PC-9 (cell line): ENCODE measurements at places on chromosomes 2 and 18. TPM values are rescaled to one million over a fixed set of nuclear protein-coding genes. Genes with fewer than 3 reads are reported as not detected.

DNA sequence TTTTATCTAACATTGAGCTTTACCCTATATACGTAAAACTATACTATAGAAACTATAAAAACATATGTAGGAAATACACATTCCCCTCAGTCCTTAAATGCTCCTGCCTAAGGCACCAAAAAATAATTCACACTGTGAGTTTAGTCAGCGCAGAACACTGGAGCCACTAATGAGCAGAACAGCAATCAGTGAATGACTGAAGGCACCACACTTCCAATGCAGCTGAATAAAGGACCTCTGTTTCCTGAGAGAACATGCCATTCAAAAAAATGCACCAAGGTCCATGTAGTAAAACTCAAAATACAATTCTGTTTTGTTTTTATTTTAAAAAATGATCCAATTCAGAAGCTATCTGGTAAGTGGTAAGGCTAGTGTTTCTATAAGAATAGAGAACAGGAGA is 1280.6 kb upstream of the NRXN1 start:
- no peaks in the 10 kb centered on the region for H3K36me3 ChIP-seq
- DNase-seq = no peak
- no peaks in the 10 kb centered on the region for H3K27me3 ChIP-seq
- H3K27ac ChIP-seq = no peak overlapping the region
- H3K4me1 ChIP-seq = no peaks in the 10 kb centered on the region

- no peak for DNase-seq
- H3K4me1 ChIP-seq = no peaks in the 10 kb centered on the region
- H3K27me3 ChIP-seq = peaks cover 31% of the 10 kb centered on the region; the same call in 1 of the 2 replicates
- H3K4me3 ChIP-seq = no peak overlapping the region
- H3K36me3 ChIP-seq = no peaks in the 10 kb centered on the region
- no peak overlapping the region for H3K27ac ChIP-seq
Measured at GRCh38 chr2:120969613-120970355, 234.1 kb downstream of the GLI2 start.

DNA sequence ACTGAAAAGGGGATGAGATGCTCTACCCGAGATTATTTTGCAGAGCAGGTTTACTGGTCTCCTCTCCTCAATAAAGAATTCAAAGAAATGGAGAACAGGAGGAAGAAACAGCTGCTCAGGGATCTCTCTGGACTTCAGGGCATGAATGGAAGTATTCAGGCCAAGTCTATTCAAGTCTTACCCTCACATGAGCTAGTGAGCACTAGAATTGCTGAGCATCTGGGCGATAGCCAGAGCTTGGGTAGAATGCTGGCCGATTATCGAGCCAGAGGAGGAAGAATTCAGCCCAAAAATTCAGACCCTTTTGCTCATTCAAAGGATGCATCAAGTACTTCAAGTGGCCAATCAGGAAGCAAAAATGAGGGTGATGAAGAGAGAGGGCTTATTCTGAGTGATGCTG is 60.0 kb downstream of the PIKFYVE start:
- DNase-seq = no peak
- no peak overlapping the region for H3K4me3 ChIP-seq
- no peaks in the 10 kb centered on the region for H3K27me3 ChIP-seq
- no peaks in the 10 kb centered on the region; the same call in 1 of the 2 replicates for H3K36me3 ChIP-seq
- H3K4me1 ChIP-seq = no peaks in the 10 kb centered on the region

- peaks cover 12% of the 10 kb centered on the region for H3K27me3 ChIP-seq
- no peak overlapping the region for H3K27ac ChIP-seq
Measured at GRCh38 chr2:176247859-176248258, 21.4 kb upstream of the MTX2 start.

DNA sequence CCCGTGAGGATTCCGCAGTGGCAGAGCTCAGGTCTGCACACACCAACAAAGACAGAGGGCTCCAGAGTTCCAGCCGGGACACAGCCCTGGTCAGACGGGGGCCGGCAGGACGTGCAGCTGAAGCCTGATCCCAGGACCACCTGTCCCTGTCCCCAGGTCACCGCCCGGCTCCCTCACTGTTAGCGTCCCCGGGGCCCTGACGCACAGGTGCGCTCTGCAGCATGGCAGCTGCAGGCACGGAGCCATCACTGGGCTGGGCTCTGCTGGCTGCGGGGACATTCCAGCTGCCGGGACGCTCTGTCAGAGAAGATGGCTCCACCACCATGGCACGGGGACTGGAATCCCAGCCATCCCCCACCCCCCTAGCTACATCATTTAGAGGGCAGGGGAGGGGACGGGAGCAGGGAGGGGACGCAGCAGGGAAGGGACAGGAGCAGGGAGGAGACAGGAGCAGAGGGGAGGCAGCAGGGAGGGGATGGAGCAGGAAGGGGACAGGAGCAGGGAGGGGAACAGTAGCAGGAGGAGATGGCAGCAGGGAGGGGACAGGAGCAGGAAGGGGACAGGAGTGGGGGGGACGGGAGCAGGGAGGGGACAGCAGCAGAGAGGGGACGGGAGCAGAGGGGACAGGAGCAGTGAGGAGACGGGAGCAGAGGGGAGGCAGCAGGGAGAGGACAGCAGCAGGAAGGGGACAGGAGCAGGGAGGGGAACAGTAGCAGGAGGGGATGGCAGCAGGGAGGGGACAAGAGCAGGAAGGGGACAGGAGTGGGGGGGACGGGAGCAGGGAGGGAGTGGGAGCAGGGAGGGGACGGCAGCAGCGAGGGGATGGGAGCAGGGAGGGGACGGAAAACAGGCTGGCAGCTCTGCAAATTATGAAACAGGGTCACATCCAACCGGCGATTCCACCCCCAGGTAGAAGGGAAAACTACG is 39.8 kb downstream of the SLC66A2 start:
- H3K4me1 ChIP-seq = no peaks in the 10 kb centered on the region
- no peak overlapping the region for H3K27ac ChIP-seq
- DNase-seq = no peak
- H3K36me3 ChIP-seq = no peaks in the 10 kb centered on the region

- peak; percentile 88 for DNase-seq
- peak overlapping the region; percentile 54 for H3K27ac ChIP-seq
- peaks cover 38% of the 10 kb centered on the region for H3K4me1 ChIP-seq
- peak overlapping the region; percentile 33; the same call in 1 of the 2 replicates for H3K4me3 ChIP-seq
Measured at GRCh38 chr2:235553696-235554100, 59.9 kb downstream of the AGAP1 start.

- no peak overlapping the region for H3K27ac ChIP-seq
- no peaks in the 10 kb centered on the region for H3K36me3 ChIP-seq
- peaks cover 96% of the 10 kb centered on the region for H3K27me3 ChIP-seq
- H3K4me3 ChIP-seq = no peak overlapping the region
Measured at GRCh38 chr18:13451213-13451540, 232.6 kb downstream of the LDLRAD4 start.

- no peaks in the 10 kb centered on the region for H3K4me1 ChIP-seq
- peak; percentile 5 for DNase-seq
- no peaks in the 10 kb centered on the region for H3K36me3 ChIP-seq
- no peak overlapping the region for H3K27ac ChIP-seq
Measured at GRCh38 chr2:100365434-100365833, 43.1 kb upstream of the LONRF2 start.

- peaks cover 16% of the 10 kb centered on the region for H3K4me1 ChIP-seq
- no peak for DNase-seq
- no peak overlapping the region for H3K27ac ChIP-seq
- H3K36me3 ChIP-seq = 0 out of 2 replicates have a peak, but pooled peaks cover 10% of the 10 kb centered on the region
Measured at GRCh38 chr18:47151439-47151838, 1.1 kb upstream of the HDHD2 start.

- H3K36me3 ChIP-seq = no peaks in the 10 kb centered on the region
- peak; percentile 33 for DNase-seq
- H3K4me1 ChIP-seq = peaks cover 61% of the 10 kb centered on the region
- peak overlapping the region; percentile 91 for H3K27ac ChIP-seq
- no peaks in the 10 kb centered on the region for H3K27me3 ChIP-seq
- H3K4me3 ChIP-seq = no peak overlapping the region
Measured at GRCh38 chr2:191171708-191172355, 21.0 kb upstream of the STAT4 start.

DNA sequence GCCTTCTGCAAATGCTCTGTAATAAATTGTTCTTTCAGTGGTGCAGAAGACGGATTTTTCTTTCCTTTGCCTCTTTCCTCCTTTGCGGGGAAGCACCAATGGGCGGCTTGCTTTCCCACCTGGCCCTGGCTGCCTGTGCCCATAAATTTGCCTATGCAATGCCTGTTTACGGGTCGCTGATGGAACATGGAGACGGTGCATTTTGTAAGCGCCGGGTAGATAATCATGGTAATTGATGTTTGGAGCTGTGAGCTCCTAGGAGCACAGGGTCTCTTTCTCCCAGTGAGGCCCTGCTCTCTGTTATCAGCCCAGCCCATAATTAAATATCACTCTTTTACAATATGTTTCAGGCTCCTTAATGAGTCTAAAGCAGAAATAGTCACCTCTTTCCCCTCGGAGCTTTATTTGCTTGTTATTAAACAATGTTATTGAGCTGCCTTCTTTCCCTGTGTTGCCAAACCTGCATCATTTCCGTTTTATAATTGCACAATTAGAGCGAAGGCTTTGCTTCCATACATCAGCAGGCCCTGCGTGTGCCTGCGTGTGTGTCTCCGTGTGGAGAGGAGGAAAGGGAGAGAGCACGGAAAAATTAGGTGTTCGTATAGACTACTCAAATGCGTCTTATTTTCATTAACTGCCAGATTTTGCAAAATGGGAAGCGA is 437.4 kb upstream of the POU3F3 start:
- H3K4me1 ChIP-seq = no peaks in the 10 kb centered on the region
- no peak overlapping the region for H3K4me3 ChIP-seq
- H3K27ac ChIP-seq = no peak overlapping the region

DNA sequence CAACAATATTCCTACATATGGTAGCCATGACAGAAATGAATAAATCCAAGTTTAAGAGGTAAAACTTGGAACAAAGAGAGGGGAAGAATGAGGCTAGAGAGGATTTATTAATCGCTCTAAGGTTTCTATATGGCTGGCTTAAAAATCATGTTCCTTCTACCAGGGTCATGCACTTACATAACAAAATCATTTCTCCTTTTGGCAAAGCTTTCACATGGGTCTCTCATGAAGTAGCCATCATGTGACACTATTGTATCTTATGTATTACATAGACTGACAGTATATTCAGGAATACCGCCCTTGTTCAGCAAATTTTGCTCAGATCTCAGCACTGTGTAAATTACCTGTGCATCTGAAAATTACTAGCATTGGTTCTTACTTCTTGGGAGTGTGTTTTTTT is 1554.5 kb upstream of the SLC39A10 start:
- no peaks in the 10 kb centered on the region for H3K36me3 ChIP-seq
- no peaks in the 10 kb centered on the region for H3K4me1 ChIP-seq
- no peak for DNase-seq
- no peak overlapping the region for H3K4me3 ChIP-seq
- H3K27me3 ChIP-seq = no peaks in the 10 kb centered on the region
- H3K27ac ChIP-seq = no peak overlapping the region

DNA sequence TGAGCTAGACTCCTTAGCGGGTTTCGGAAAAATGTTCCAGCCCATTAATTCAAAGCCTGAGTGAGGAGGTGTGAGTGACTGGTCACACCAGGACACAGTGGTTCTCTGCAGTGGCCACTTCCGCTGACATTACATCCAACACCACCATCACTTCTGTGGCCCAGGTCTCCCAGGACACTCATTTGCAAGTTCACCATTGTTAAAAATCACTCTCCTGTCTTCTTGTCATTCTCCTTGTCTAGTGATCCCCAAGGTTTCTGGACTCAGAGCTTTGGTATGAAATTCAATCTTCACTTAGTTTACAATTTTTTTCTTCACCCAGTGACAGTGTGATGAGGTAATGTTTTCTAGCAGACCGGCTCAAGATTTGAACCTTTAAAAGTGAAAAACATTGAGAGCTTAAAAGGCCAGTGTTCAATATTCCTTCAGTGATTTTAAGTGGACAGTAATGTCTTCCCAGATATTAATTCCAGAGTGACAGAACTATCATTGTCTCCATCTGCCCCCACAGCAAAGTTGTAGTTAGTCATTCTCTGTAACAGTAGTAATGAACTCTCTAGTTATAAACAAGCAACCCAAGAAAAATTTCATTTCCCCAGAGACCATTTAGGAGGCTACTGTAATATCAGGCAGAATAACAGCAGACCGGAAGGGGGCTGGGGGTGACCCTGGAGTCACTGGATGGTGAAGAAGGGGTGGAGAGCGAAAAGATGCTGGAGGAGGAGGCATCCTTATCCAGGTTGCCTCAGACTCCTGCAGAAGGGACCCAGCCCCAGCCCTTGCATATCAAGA is 164.9 kb downstream of the GFPT1 start:
- H3K4me3 ChIP-seq = no peak overlapping the region
- H3K27ac ChIP-seq = no peak overlapping the region
- H3K27me3 ChIP-seq = no peaks in the 10 kb centered on the region
- no peak for DNase-seq

GRCh38 chr2:171763602-171764001 is 76.3 kb downstream of the DYNC1I2 start:
- H3K4me3 ChIP-seq = no peak overlapping the region
- no peaks in the 10 kb centered on the region for H3K27me3 ChIP-seq
- H3K27ac ChIP-seq = no peak overlapping the region
- peaks cover 2% of the 10 kb centered on the region; the same call in 1 of the 2 replicates for H3K36me3 ChIP-seq

GRCh38 chr18:74476140-74476539 is 19.0 kb upstream of the DIPK1C start:
- peaks cover 62% of the 10 kb centered on the region for H3K27me3 ChIP-seq
- H3K36me3 ChIP-seq = no peaks in the 10 kb centered on the region
- H3K27ac ChIP-seq = no peak overlapping the region
- no peak overlapping the region for H3K4me3 ChIP-seq

DNA sequence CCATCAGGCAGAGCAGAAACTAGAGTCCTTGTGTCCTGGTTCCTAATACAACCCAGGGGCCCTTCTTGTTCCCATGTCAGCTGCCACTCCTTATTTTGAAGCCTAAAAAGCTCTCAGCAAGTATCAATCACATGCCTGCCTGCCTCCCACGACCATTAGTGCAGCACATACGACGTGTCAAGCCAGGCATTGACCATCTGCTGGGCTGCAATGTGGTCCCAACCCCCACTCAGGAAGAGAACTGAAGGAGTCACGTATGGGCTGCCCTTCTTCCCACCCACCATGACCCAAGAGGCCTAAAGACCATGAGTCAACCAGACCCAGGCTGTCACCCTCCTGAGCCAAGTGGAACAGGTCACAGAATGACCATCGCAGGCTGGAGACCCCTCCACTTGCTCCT is 98.8 kb downstream of the KLHL29 start:
- DNase-seq = no peak
- H3K4me3 ChIP-seq = no peak overlapping the region
- H3K4me1 ChIP-seq = peaks cover 19% of the 10 kb centered on the region
- H3K27ac ChIP-seq = no peak overlapping the region

GRCh38 chr2:20061476-20061875 is 10.0 kb upstream of the LAPTM4A start:
- no peak overlapping the region for H3K27ac ChIP-seq
- peaks cover 22% of the 10 kb centered on the region for H3K4me1 ChIP-seq
- H3K27me3 ChIP-seq = no peaks in the 10 kb centered on the region
- H3K4me3 ChIP-seq = no peak overlapping the region

GRCh38 chr2:3597567-3597966 is 2.7 kb downstream of the COLEC11 start:
- no peak for DNase-seq
- no peaks in the 10 kb centered on the region for H3K4me1 ChIP-seq
- no peaks in the 10 kb centered on the region for H3K27me3 ChIP-seq

TRABD2A gene
- total RNA-seq = 0.88 and 2.2 TPM in 2 replicates

IL1RL2 gene
- 1.2 and 1.9 TPM in 2 replicates for total RNA-seq

OTOS gene
- total RNA-seq = not detected in 2 replicates

UGT1A4 gene
- 73.6 and 93.0 TPM in 2 replicates for total RNA-seq

PJVK gene
- total RNA-seq = 14.6 and 16.9 TPM in 2 replicates
